ENCODE measurements at places on chromosomes 16 and 17.

GRCh38 chr17:29352146-29352545 lies 38.0 kb upstream of the TAOK1 start:
- DNase-seq, result no peak

- no peak for DNase-seq
Measured at GRCh38 chr17:48834973-48835372, 4.1 kb downstream of the CALCOCO2 start.

DNA sequence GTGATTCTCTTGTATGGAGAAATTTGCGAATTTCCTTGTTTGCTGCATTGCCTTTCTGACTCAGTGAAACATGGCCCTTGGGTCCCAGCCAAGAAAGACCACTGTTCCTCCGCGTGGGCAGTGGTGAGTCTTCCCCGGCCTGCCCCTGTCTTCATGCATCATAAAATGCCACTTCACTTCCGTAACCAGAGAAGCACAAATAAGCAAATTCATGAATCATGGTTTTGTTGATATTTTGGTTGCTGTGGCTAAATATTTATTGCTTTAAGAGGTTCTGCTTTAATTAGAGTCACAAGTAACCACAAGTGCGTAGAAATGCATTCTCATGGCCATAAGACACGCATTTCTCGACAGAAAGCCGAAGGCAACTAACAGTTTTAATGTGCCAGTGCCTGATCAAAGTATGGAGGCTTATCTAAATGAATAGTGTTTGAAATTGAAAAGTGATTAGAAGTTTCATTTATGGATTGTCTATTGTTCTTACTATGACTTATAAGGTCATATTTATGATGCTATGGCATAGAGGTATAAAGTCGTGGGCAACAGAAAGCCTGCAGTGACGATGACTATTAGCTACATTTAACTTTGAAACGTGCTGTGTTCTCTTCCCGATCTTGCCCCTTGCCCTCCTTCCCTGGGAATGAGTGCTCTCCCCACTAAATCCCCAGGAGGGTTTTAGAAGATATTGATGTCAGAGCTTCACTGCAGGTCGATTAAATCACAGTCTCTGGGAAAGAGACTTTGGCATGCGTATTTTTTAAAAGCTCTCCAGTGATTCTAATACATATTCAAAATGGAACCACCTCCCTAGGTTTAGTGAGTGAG lies 76.0 kb downstream of the WIPI1 start:
- DNase-seq, result no peak

- no peak for DNase-seq
Measured at GRCh38 chr16:25747160-25747758, 55.5 kb downstream of the HS3ST4 start.

DNA sequence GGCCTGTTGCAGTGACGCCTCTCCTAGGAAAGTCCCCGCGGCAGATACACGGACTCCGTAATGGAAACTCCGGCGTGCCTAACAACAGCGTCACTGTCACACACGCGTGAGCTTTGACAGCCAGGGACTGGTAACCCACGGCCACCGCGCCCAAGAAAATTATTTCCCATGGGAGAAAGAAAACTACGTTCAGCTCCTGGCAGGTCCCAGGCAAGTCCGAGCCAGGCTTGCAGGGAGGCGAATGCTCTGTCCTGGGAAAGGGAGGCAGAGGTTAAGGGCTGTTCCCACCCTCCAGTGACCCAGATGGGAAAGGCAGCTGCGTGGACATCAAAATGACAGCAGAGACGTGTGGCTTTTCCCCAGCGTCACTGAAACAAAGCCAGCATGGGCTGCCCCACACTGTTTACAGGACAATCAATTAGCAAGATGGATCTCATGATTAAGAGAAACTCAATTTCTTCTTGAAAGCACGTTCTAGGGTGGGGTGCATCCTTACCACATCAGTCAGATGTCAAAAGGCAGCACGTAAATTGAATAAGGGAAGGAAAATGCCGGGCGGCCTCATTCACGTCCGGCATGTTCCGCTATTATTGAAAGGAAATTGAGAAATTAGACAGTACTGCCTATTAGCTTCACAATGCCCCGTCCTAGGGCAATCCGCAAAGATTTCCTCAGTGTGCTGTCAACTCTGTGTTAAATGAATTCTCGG lies 82.5 kb downstream of the NXN start:
- no peak for DNase-seq

GRCh38 chr16:52613508-52613907 lies 66.6 kb upstream of the TOX3 start:
- no peak for DNase-seq

GRCh38 chr16:69326172-69326873 lies 4.1 kb downstream of the PDF start:
- DNase-seq, result no peak

DNA sequence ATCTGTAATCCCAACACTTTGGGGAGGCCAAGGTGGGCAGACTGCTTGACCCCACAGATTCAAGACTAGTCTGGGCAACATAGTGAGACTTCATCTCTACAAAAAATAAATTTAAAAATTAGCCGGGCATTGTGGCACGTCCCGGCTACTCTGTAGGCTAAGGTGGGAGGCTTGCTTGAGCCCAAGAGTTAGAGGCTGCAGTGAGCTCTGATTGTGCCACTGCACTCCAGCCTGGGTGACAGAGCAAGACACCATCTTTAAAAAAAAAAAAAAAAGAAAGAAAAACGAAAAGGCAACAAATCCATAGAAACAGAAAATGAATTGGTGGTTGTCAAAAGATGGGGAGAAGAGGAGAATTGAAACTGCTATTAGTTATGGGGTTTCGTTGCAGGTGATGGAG lies 27.7 kb downstream of the NCOR1 start:
- DNase-seq, result no peak

GRCh38 chr16:70715055-70715858 lies 29.4 kb upstream of the MTSS2 start:
- peak; percentile 35 for DNase-seq

GRCh38 chr17:33520426-33521330 lies 227.6 kb upstream of the ASIC2 start:
- DNase-seq, result peak; percentile 83

DNA sequence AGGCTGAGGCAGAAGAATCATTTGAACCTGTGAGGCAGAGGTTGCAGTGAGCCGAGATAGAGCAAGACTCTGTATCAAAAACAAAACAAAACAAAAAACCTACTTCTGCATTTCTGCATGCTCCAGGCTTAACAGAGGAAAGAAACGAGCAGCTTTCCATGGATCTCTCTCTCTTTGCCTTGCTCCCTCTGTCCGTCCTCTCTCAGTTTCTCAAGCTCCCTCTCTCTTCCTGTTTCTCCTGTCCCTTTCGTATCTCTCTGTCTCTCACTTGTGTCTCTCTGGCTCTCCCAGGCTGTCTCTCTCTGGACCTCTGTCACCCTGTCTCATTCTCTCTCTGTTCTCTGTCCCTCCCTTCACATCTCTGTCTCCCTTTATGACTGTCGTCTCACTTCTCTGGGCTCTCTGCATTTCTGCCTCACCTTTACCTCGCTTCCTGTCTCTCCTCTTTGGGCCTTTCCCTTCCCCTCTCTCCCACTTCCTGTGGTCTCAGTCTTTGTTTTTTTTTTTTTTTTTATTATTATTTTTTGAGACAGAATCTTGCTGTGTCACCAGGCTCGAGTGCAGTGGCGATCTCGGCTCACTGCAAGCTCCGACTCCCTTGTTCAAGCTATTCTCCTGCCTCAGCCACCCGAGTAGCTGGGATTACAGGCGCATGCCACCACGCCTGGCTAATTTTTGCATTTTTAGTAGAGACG lies 4.1 kb upstream of the PITPNA start:
- no peak for DNase-seq

DNA sequence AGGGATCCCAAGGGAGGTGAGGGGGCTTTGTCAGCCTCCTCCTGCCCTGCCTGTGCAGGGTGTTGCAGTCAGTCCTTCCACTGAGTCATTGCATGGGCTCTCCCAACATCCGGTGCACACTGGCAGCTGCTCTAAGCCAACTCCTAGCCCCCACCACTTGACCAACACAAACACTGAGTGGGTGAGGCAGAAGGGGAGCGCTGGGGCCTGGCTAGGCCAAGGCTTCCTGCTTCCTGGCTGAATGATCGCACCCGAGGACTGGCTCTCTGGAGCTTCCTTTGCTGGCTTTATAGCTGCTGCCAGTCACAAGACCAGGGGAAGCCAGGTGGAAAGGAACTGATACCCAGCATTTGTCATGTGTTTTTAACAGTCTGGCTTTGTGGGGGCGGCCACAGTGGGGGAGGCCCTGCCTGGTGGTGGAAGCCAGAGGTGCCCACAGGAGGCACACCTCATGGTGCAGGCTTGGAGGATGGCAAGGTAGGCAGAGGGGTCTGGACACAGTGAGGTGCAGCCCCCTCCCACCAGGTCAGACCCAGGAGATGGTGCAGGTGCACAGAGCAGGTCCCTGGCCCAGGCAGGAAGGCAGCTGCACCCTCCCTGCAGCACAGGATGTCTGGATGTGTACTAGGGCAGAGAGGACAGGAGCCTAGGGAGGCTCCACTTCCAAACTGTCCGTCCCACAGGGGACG lies 6.8 kb downstream of the MPG start:
- DNase-seq, result no peak

- no peak for DNase-seq
Measured at GRCh38 chr17:30323262-30323894, 10.5 kb downstream of the TMIGD1 start.

DNA sequence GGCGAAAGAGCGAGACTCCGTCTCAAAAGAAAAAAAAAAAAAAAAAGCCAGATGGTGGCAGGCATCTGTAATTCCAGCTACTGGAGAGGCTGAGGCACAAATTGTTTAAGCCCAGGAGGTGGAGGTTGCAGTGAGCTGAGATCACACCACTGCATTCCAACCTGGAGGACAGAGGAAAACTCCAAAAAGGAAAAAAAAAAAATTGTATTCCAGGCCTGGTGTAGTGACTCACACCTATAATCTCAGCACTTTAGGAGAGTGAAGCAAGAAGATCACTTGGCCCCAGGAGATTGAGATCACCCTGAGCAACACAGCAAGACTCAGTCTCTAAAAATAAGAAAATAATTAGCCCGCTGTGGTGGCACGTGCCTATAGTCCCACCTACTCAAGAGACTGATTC lies 20.1 kb downstream of the HBQ1 start:
- DNase-seq, result no peak

Data from NCI-H82 (cell line).